ENCODE measurements at places on chromosomes 5 and 9.

GRCh38 chr5:68392617-68393016 is 177.1 kb downstream of the PIK3R1 start:
- no peak for DNase-seq

GRCh38 chr9:6584881-6585597 is 60.5 kb downstream of the GLDC start:
- DNase-seq, result no peak

DNA sequence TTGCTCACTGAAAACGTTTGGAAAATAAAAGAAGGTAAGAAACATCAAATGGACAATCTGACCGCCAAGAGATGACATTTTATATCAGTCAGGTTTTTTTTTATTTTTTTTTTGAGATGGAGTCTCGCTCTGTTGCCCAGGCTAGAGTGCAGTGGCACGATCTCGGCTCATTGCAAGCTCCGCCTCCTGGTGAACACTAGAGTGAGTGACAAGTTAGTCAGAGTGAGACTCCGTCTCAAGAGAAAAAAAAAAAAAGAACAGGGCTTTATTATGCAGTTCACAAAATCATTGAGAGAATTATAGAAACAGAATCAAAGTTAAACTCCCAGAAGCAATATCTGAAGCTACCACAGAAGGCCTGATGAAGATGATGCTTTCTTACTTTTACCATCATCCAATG is 70.1 kb downstream of the DTWD2 start:
- DNase-seq, result no peak

GRCh38 chr5:158883502-158883901 is 216.2 kb downstream of the EBF1 start:
- DNase-seq, result no peak

- no peak for DNase-seq
Measured at GRCh38 chr5:96703995-96704394, 41.8 kb downstream of the CAST start.

- no peak for DNase-seq
Measured at GRCh38 chr5:157487358-157487757, 27.3 kb downstream of the NIPAL4 start.

DNA sequence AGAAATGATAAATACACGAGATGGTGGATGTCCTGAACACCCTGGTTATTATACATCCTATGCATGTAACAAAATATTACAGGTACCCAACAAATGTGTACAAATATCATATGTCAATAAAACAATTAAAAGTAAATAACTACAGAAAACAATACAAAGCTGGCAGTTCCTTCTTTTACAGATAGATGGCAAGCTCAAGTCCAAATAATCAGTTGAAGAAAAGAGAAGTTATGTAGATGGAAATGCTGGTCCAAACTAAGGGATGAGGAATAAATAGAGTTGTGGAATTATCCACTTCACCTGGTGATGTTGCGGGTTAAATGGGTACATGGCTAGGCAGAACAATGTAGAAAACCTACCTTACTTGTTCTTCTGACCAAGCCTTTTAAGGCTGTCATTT is 79.4 kb downstream of the PALM2AKAP2 start:
- no peak for DNase-seq

DNA sequence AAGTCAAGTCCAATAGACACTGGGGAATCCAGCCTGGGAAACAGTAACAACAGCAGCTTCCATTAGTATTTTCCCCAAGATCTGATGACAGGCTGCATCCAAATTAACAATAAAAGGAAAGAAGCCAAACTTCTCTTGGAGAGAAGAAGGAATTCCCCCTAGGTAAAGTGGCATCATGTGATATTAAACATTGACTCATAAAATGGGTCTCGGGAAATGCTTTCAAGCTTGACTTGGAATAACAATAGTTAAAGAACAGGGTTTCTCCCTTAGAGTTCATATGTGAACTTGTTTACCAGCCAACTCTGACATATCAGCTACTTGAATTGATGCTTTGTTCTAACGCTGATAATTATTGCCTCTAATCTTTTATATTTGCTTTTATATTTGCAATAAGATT is 45.4 kb downstream of the ENTREP1 start:
- DNase-seq, result no peak

DNA sequence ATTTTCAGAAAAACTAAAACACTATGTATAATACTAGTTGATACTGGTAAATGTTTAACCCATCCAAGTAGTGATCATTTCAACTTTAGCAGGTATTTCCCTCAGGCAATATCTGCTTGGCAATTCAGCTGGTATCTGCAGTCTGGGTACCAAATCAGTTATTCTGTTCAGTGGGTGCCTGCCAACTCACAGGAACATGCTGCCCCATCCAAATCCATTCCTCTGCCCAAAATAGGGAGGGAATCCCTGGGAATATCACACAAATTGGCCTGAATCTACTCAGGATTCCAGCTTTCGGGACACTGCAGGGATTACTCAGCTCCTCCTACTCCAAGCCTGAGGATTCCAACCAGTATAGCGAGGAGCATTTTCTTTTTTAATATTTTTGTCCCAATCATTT is 61.7 kb upstream of the PDE4D start:
- no peak for DNase-seq

DNA sequence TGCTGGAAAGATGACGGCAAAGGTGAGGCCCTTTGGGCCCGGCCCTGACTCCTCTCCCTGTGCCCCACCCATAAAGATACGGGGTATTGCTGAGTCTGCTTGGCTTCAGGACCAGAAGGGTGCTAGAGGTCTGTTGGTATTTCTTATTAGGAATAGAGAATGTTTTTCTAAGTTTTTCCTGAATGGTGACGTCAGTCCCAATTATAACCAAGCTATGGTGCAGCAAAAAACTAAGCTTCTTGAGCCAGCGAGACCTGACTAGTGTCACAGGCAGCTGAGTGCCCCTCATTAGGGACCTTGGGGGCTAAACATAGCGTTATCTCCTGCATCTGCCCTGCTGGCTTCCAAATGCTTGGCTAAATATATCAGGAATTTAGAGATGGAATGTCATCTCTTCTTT is 151.0 kb upstream of the TBC1D2 start:
- no peak for DNase-seq

DNA sequence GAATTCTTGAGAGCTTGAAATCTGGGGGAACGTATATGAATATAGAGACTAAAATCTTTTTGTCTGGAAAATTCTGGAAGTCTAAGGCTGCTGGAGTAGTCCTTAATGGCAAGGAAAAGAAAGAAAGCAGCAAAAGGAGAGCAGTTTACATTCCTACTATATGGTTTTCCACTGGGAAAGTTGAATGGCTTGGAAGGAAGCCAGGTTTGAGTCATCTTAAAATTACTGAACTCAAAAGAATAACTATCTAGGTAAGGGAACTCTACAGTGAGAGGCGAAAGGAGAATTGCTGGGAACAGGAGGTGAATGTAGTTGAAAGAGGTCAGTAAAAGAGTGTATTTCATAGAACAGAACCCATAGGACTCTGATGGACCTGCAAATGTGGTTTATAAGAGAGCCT is 258.1 kb upstream of the EDIL3 start:
- no peak for DNase-seq

GRCh38 chr5:166365164-166365563 is 1926.3 kb upstream of the WWC1 start:
- no peak for DNase-seq

DNA sequence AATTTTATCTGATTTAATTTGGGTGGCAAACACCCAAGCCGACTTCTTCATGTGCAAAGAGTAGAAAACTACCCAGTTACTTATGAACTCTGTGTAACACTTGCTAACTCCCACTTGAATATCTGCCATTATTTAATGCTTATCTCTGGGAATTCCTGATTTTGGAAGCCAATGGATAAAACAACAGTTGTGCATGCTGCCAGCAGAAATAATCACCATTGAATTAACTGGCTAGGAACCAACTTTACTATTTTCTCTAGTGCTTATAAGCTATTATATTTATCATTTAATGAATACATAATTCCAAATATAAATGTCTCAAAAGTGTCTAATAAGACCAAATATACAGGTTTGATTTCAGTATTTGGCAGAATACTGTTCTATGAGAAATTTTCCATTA is 85.7 kb downstream of the IZUMO3 start:
- no peak for DNase-seq

- DNase-seq, result no peak
Measured at GRCh38 chr5:78835176-78835575, 149.9 kb downstream of the ARSB start.

DNA sequence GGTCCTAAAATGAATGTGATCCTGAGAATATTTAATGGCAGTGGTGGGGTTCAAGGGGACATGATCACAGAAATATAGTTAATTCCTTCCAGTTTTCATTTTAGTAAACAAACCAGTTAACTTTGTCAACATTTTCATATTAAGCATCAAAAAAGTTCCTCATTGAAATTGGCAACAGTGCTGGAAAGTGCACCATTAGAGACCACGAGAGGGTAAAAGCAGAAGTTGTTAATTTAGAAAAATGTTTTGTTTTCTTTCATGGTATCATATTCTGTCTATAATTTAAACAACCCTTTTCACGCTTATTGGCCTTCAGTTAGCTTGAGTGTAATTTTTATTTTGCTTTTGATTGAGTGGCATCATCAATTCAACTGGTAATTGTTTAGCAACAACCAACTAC is 11.9 kb downstream of the GIN1 start:
- DNase-seq, result no peak

DNA sequence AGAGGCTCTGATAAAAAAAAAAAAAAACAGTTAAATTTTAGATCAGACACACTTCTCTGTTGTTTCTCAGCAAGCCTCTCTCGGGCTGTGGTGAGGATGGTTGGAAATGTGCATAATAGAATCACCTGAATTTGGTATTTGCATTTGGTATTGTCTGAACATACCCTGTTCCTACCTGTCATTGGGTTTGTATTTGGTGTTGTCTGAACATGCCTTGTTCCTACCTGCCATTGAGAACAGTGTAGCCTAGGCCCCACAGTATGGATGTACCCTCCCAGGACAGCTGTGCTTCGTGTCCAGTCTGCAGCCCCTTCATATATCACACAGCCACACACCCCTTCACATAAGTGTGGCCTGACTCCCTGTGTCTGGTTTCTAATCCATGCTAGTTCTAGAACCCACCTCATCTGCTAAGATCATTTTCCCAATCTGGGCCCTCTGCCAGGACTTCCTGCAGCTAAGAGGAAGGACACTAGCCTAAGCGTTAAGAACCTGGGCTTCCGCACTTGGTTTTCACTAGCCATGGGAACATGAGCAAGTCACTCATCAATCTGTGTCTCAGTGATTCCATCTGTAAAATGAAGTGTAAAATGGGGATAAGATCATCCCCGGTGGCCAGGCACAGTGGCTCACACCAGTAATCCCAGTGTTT is 49.2 kb downstream of the ITGA2 start:
- DNase-seq, result no peak

GRCh38 chr9:84834426-84834825 is 164.9 kb downstream of the NTRK2 start:
- no peak for DNase-seq

- DNase-seq, result no peak
Measured at GRCh38 chr9:4640027-4640426, 22.1 kb upstream of the PLPP6 start.

GRCh38 chr9:15433191-15433590 is 10.5 kb downstream of the SNAPC3 start:
- DNase-seq, result no peak

DNA sequence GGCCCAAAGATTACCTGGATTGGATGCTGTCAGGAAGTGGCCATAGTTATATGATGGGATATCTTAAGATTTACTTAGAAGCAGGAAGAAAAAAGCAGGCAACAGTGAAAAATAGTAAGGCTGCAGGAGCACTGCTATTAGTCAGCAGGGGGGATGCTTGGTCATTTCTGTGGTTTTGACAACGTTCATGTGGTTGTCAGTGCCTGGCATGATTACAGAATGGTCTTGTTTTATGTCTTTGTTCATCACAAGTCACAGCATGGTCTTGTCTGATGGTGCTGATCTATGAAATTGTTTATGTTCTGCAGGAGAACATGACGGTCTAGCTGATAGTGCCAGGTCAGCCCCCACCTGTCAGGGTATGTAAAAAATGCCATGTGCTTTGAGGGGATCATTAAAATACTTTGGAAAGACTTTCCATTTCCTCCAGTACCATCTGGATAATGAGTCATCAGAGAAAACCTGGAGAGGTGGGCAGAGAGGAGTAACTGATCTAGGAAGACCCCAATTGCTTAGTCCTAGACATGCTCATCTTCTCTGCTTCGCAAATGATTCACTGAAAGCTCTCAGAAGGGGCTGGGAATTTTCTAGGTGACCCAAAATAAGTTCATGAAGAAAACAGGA is 48.5 kb downstream of the PLGRKT start:
- DNase-seq, result no peak

- DNase-seq, result no peak
Measured at GRCh38 chr9:111501648-111502047, 17.5 kb upstream of the ECPAS start.

- no peak for DNase-seq
Measured at GRCh38 chr5:65837139-65837538, 89.2 kb upstream of the ERBIN start.

DNA sequence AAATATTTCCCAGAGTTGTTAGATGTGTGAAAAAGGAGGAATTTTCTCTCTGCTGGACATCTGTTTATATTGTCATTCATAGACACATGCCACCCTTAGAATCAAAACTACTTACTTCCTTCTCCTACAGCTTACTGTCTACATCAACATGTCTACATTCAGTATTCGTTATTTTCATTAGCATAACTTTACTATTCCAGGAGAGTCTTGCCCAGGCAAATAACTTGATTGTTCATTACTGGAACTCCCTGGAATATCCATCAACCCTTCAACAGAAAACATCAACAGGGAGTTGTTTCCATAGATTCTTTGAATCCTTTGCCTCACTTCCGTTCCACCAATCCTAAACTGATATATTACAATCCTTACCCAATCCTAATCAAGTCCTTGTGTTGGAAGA is 457.5 kb upstream of the ZNF608 start:
- DNase-seq, result no peak

- no peak for DNase-seq
Measured at GRCh38 chr9:133103183-133103986, 17.7 kb downstream of the RALGDS start.

DNA sequence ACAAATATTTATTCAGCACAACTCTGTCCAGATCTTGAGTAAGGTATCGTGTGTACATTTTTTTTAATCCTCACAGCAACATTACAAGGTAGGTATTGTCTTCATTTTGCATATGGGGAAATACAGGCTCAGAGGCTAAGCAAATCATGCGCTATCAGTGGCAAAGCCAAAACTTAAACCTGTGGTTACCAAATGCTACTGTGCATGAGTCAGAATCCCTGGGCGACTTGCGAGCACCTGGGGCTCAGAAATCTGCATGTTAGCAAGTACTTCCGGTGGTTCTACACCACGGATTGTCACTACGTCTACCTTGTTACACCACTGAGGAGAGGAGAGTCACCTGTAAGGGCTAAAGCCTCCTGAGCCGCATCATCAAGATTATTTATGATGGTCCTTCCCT is 21.3 kb downstream of the C5orf58 start:
- DNase-seq, result no peak

All from posterior cingulate gyrus (tissue), 11 donors.